Activated CD8-positive, alpha-beta memory T cell treated with anti-CD3 and anti-CD28 coated beads for 1 hour (primary cell): ENCODE measurements at places on chromosomes 6 and 20.

- DNase-seq, result no peak
Measured at GRCh38 chr6:12359036-12359435, 68.9 kb downstream of the EDN1 start.

- no peak for DNase-seq
Measured at GRCh38 chr6:53067849-53068361, 2.7 kb downstream of the FBXO9 start.

GRCh38 chr6:30002871-30003270, 58.2 kb upstream of the POLR1H start:
- DNase-seq, result no peak

GRCh38 chr6:75234126-75234865, 9.3 kb downstream of the COX7A2 start:
- no peak for DNase-seq

DNA sequence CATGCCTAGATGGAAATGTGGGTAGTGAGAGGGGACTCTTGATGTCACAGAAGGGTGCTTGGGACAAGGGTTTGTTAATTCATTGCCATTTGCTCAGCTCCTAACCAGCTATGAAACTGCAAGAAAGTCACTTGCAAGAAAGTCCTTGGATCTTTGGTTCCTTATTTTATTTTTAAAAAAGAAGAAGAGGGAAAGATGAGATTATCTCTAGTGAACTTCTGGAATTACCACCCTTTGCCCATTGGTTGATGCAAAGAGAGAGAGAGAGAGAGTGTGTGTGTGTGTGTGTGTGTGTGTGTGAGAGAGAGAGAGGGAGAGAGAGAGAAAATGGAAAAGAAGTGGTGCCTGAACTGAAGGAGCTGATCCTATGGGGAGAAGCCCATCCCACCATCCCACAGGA, 4.6 kb upstream of the SFT2D1 start:
- no peak for DNase-seq

GRCh38 chr20:44195605-44196004, 8.6 kb upstream of the JPH2 start:
- no peak for DNase-seq

DNA sequence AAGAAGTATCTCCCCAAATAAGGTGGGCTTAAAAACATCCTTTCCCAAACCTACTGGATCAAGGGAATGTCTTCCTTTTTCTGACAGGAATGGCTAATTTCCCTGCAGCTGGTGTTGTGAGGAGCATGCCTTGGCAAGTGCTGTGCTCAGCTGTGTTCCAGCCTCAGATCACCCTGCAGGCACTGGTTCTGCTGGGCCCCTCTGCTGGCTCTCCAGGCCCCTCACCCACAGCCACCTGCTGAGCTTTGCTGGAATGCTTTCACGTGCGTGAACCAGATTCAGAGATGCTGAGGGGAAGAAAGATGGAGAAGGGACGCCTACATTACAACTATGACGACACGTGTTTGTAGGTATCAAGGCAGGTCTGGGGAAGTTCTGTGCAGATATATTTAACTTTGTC, 71.3 kb upstream of the FOXC1 start:
- DNase-seq, result no peak

DNA sequence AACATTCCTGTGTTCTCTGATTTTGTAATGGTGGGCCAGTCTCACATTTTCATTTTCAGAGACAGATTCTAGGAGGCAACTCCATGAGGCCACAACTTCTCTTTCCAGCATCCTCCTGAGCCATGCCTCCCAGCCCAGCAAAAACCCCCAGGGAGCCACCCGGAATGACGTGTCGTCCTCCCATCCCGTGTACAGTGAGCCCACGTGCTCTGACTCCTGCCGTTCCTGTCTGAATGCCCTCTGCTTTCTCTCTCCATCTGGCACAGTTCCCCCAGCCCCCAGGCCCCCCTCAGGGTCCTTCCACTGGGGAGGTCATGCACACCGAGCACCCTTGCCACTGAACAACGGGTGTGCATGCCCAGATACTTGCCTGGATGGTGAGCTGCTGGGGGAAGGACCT, 38.0 kb downstream of the C20orf203 start:
- DNase-seq, result no peak

DNA sequence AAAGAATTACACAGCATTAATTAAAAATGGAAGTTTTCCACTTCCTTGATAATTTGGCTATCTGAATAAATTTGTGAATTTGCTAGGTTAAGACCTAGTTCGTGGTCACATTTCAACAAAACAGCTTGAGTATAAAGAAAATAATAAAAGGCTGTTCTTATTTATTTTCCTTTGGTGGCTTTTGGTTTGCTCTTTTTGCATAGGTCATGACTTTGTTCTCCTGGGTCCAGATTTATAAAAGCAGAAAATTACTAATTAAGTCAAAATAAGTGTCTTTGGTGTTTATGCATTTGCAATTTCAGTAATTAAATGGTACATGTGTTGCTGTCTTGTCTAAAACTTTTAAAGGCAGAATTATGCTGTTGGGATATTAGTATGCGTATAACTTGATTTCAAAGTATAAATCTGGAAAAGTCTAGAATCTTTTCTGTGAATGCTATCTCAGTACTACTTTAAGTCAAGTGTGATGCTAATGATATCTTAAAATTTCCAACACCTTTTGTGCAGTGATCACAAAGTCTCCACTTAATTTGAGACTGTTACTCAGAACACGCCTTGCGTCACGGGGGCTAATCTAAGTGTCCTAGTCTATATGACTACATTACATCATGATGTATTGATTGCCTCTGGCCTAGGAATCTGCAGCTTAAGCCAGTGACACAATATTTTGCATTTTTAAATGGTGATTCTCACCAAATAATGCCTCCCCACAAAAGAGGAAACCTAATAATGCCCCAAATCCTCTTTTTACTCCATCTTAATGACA, 41.0 kb downstream of the GNAS start:
- no peak for DNase-seq

- DNase-seq, result no peak
Measured at GRCh38 chr20:49424536-49424935, 57.9 kb downstream of the KCNB1 start.

- no peak for DNase-seq
Measured at GRCh38 chr6:122683989-122684651, 73.9 kb downstream of the PKIB start.

GRCh38 chr6:37539171-37540028, 39.7 kb upstream of the CCDC167 start:
- DNase-seq, result no peak
